ENCODE measurements at places on chromosomes 12 and 14. TPM values are rescaled to one million over a fixed set of nuclear protein-coding genes. Genes with fewer than 3 reads are reported as not detected.

Gene SLCO1B1
- polyA plus RNA-seq, result not detected

Gene RNASE7
- polyA plus RNA-seq, result not detected

Gene CPNE8
- not detected for polyA plus RNA-seq

Gene GALNT9
- not detected for polyA plus RNA-seq

Gene MLF2
- 535 TPM for polyA plus RNA-seq

Gene RNASE2
- polyA plus RNA-seq, result not detected

Gene ADSS1
- 11.8 TPM for polyA plus RNA-seq

Gene HOXC6
- polyA plus RNA-seq, result 9.1 TPM

All from SK-N-SH (cell line).